ENCODE measurements at places on chromosomes 5 and 9.
A peak's percentile ranks its signal among the peaks of the same experiment; 100 is the strongest.

DNA sequence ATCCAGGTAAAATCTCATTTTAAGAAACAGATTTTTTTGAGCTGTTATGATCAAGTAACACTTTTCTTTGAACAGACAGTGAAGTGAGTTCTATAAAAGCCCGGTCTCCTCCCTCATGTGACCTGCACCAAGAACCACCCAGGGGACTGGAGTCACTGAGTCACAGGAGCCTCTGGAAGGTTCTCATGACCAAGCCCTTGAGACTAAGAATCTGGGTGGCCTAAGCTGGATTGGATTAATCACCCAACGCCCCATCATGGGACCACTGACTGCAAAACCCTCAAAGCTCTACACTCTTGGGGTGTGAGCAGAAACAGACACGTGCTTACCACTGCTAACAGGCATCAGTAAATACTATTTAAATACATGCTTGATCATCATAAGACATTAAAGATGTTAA lies 48.4 kb downstream of the SECISBP2 start:
- DNase-seq = no peak

GRCh38 chr5:139513852-139514485 lies 31.4 kb upstream of the STING1 start:
- DNase-seq = no peak

GRCh38 chr5:167478188-167478587 lies 813.3 kb upstream of the WWC1 start:
- no peak for DNase-seq

- no peak for DNase-seq
Observed at GRCh38 chr9:72579190-72579589, 57.8 kb downstream of the TMC1 start.

GRCh38 chr5:174140452-174141020 lies 95.0 kb downstream of the NSG2 start:
- no peak for DNase-seq

- no peak for DNase-seq
Observed at GRCh38 chr5:174022384-174023095, 23.0 kb upstream of the NSG2 start.

DNA sequence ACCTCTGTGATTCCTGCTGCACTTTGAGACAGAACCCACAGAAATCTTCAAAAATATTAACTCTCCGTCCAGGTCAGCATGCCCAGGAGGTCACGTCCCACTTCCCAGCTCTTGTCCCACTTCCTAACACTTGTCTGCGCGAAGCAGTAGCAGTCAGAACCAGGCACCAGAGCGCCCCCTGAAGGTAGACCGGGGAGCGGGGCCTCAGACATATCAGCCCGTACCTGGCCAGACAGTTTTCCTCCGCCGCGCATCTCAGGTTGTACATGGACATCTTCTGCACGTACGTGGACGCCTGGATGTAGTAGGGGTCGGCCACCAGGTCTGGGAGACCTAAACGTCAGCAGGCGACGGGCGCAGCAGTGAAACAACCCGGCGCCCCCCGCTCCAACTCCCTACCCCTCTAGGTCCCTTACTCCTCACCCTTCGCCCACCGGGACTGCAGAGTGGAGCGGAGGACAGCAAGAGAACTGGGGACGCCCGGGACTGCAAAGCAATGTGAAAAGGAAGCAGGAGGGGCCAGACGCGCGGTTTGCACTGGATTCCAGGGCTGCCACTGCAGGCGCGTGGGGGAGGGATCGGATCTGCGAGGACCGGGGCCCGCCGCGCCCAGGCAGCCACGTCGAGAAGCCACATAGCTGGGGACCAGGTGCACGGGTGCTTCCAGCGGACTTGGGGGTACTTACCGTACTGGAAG lies 1.2 kb downstream of the LOX start:
- no peak for DNase-seq

GRCh38 chr9:74765481-74765971 lies 122.2 kb downstream of the TRPM6 start:
- no peak for DNase-seq

GRCh38 chr5:57414857-57415256 lies 67.8 kb downstream of the ACTBL2 start:
- DNase-seq = no peak

DNA sequence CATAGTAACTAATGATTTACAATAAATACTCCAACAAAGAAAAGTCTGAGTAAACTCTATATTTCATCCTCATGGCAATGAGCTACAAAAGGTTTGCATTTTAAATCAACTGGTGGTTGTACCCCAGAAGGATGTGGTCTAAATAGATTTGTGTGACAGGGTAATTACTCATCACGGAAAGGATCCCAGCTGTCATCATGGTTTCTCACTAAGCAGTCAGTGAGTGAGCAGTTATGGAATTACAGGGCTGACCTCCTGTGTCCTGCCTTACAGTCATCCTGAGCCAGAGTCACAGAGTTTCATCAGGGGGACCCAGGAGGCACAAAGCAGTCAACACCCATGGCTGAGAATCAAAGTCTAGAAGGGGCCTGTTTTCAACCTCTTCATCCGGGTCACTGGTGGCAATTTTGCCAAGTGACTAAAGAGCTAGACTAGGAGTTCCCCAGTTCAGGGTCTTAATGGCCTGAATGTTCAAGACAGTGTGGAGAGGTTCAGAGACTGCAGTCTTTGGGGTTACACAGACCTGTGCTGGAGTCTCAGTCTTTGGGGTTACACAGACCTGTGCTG lies 210.7 kb upstream of the SLC24A2 start:
- DNase-seq = peak; percentile 70
